GF-D8 (cell line): ENCODE measurements at places on chromosomes 16 and 17.

DNA sequence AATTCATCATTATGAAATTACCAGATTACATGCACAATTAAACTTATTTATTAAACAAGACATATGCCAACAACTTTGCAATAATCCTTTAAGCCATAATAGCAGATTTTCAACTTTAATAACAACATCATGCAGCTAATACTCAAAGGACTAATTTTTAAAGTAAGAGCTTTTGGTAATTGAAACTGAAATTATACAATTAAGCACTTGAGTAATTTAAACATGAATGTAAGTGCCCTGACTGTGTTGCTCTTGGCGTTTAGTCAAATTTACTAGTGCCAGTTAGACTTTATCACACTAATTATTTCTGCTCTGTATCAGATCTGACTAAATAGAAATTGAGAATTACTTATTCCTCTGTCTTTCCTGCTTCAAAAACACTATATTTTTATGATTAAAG, 46.8 kb upstream of the PSMD7 start:
- DNase-seq, result no peak

- DNase-seq, result peak; percentile 0
Observed at GRCh38 chr17:27356091-27356705, 62.3 kb downstream of the WSB1 start.

GRCh38 chr16:85055493-85056210, 28.1 kb downstream of the KIAA0513 start:
- peak; percentile 92 for DNase-seq

DNA sequence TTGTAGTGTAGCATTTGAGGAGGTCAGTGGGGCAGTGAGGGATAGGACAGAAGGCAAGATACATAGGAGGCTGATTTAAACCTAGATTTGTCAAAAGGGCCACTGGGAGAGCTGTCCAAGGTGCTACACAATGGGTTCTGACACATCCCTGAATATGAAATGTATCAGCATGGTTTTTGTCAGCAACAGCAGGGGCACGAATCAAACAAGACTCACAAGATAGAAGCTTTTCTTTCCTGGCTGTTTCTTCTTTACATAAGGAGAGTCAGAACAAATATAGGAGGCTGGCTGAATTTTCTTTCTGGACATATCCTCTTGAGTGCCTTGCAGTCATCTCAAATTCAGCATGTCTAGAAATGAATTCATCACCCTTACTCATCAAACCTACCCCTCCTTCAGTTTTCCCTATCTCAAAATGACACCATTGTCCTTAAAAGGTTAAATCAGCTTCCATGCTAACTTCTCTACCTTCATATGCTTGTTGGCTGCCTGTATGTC, 130.5 kb downstream of the NPIPB5 start:
- no peak for DNase-seq

DNA sequence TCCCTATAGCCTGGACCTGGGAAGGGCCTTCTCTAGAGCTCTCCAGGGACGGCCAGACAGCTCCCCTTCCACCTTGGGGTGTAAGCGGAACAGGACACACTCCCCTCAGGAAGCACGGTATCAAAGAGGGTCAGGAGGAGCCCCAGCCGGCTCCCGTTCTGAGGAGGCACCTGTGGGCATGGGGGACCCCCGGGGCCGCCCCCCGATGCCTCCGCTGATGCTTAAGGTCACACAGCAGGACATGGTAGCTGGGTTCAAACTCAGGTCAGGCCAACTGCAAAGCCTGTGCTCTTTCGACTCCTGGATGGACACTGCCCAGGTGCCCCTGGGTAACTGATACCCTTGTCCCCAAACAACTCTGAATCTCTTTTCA, 49.8 kb downstream of the CMIP start:
- DNase-seq, result no peak

- no peak for DNase-seq
Observed at GRCh38 chr17:81406117-81406953, 11.1 kb downstream of the BAHCC1 start.

DNA sequence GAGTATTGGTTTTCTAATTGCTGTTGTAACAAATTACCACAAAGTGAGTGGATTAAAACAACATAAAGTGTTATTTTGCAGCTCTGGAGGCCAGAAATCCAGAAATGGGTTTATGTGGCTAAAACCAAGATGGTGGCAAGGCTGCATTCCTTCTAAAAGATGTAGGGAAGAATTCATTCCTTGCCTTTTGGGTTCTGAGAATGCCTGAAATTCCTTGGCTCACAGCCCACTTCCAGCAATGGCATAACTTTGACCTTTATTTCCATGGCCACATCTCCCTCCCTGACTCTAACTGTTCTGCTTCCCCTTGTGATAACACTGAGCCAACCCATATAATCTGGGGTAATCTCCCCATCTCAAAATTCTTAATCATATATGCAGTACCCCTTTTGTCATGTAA, 269.6 kb upstream of the RPL38 start:
- DNase-seq, result no peak

- DNase-seq, result no peak
Observed at GRCh38 chr17:14514973-14515372, 214.1 kb downstream of the HS3ST3B1 start.

DNA sequence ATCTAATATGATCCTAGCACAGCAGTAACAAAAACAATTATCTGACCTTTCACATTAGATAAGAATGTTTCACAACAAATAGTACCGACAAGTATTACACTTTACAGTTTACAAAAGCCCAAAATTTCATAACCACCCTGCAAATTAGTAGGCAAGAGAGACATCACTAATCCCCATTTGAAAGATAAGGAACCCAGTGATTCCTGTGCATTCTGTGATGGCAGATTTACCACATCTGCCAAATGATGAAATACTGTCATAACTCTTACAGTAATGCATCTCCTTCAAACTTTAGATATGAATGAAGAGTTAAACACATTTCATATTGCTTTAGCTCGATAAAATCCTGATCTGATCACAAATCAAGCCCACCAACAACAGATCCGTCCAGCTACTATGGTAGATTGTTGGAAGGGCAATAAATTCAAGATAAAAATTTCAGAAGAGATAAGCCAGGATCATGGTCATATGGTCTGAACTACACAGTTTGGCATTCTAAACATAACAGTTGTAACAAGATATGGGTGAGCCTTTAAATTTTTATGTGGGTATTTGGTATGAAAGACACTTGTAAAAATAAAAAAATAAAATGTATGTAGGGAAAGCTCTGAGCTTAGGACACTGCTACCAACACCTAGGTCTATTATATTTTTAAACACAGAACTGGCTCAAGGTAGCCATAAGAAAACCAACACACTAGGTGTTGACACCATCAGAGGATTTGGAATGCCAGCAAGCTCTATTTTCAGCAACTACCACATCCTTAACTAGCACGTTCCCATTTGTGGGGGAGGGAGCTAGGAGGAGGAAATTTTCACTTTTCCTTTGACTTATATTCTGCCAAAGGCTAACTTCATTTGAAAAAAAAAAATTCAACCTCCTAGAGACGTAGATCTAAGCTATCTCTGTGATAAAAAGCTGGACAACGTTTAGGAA, 9.3 kb downstream of the YWHAE start:
- peak; percentile 40 for DNase-seq

DNA sequence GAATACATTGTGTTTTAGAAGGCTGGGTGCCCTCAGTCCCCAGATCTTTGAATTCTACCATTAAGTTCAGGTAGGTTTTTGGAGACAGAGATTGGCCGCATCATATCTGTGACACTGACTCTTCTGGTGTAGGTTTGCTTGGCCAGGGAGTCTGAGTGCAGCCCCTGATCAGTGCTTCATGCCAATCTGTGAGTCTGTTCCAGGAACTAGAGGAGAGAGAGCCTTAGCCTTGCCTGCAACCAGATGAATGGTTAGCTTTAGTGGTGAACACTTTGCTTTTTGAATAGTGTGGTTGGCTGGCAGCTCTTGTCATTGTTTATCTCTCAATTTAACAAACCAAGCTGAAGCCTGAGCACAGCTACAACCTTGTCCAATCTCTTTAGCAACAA, 87.8 kb downstream of the PLXDC1 start:
- no peak for DNase-seq

GRCh38 chr16:88785106-88785924, at the start of gene PIEZO1:
Gene PIEZO1 (minus strand): TSS chr16:88785220. CDS start chr16:88784964, 256 bp downstream.
- DNase-seq, result peak; percentile 13

DNA sequence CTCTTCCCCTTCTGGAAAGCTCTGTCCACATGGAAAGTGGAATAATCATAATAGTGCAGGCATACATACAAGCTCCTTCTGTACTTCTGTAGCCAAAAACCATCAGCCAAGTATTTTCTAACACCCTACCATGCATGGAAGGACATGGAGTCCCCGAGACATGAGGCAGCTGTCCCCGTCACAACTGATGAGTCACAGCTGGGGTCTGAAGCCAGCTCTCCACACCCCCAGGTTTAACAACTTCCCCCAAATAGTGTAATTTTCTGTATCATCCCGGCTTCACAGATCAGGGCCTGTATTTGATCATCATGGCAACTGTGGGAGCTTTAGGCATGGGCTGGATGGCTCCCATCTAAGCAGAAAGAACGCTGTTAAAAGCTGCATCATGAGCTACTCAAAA, 16.6 kb downstream of the C16orf96 start:
- DNase-seq, result no peak

DNA sequence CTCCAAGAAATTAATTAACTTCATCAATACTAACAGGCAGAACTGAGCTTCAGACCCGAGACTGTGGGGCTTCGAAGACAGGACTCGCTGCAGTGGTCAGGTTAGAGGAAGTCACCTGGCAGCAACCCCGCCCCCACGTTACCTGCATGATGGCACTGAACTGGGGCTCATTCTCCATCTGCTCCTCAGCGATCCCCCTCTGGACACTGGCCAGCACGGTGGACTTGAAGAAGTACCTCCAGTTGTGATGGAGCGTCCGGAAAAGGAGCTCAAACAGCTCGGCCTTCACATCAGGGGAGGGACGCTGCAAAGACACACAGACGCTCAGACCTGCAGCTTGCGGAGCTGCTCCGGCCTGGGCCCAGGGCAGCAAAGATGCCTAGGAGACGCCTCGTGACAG, 40.9 kb upstream of the GSG1L start:
- DNase-seq, result no peak

DNA sequence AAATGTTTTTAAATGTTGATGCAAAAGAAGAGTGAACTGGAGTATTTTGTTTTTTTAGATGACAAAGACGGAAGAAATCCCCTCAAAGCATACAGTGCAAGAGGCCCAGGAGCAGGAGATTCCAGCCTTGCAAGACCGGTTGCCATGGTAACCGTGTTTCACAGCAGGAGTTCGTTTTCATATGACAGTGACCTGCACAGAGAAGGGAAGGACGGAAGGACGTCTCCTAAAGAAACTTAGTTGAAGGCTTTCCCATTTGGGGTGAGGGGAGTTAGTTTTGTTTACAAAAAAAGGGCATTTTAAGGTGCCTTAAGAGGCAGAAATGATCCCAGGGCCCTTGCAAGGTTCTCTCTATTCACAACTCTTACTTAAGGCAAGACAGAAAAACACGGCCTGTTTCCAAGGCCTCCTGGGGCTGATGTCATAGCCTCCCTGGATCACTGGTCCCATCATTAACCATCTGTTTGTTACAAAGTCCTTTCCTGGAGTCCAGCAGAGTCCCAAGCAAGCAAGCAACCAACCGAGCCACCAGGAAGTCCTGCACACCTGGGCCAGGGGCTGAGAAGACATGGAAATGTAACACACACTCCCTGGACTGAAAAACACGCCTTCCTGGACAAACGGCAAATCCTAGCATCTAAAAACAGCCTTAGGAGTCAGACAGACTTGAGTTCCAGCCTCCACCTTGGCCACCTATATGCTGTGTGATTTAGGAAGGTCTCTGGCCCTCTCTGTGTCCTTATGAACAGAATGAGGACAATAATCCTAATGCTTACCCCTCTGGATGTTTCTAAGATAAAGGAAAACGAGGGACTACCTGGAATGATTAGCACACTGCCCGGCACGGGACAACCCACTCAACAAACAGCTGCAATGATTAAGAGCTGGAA, 30.3 kb upstream of the RPH3AL start:
- no peak for DNase-seq

- DNase-seq, result no peak
Observed at GRCh38 chr16:77660311-77660710, 62.0 kb upstream of the NUDT7 start.

DNA sequence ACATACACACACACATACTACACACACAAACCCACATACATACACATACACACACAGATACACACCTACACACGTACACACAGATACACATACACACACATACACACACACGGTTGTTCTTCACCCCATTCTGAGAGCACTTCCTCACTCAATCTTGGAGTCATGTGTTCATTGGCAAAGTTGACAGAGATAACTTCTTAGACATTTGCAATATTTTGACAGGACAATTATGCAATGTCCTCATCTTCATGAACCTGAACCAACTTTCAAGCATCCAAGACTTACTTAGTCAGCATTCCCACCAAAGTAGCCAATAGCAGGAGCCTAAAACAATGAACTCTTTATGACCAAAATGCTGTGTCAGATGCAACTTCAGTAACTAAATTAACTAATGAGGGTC, 77.1 kb upstream of the DNAH17 start:
- no peak for DNase-seq

DNA sequence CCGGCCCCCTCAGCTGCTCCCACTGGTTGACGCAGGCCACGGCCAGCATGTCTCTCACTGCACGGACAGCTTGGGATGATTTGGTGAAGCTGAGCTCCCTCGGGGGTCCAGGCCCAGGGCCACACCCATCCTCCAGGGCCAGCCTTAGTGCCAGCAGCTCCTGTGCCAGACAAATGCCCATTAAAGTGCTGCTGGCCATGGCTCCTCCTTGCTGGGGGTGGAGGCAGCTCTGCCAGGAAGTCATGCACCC, 2.5 kb downstream of the TRIM47 start:
- DNase-seq, result no peak

GRCh38 chr17:66444031-66444430, 141.6 kb downstream of the PRKCA start:
- no peak for DNase-seq

- no peak for DNase-seq
Observed at GRCh38 chr17:49915670-49916069, 53.3 kb upstream of the DLX4 start.

DNA sequence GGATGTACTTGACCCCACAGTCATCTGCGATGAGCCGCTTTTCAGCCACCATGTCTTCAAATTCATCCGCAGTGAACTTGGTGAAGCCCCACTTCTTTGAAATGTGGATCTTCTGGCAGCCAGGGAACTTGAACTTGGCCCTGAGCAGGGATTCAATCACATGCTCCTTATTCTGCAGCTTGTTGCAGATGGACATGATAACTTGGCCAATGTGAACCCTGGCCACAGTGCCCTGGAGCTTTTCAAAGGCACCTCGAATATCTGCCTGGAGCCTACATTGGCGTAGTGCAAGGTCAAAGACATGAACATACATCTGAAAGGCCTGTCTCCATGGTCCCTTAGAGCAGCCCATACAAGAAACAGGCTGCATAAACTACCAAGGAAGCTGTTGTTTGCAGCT, 1.8 kb upstream of the TENT4B start:
- DNase-seq, result no peak

GRCh38 chr17:45150911-45151809, 2.9 kb downstream of the HEXIM1 start:
- DNase-seq, result no peak

GRCh38 chr16:82044585-82044911, 9.5 kb downstream of the HSD17B2 start:
- no peak for DNase-seq
